ENCODE measurements at places on chromosomes 6 and 20. TPM values are rescaled to one million over a fixed set of nuclear protein-coding genes. Genes with fewer than 3 reads are reported as not detected.

GRCh38 chr6:31969712-31970603, 2.0 kb downstream of the DXO start:
- peaks cover 8% of the 10 kb centered on the region for H3K4me1 ChIP-seq
- peaks cover 31% of the 10 kb centered on the region for H3K36me3 ChIP-seq
- H3K27ac ChIP-seq = no peak overlapping the region
- no peak overlapping the region for H3K4me3 ChIP-seq

DNA sequence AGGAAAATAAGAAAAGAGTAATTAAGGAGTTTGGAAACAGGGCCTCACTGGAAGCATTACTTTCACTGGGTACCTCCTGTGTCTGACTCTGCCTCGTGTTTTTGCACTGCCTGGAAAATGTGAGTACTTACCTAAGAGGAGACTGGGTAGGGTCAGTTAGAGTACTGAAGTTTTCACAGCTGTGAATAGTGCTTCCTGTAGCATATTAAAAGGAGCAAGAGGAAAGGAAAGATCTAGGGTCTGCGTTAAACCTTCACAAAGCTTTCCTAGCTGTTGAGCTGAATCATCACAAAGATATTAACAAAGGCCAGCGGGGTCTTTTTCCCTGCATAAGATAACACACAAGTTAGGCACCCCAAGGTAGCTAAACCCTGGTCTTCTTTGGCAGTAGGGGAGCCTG, 82.3 kb downstream of the MLIP start:
- no peak overlapping the region for H3K27ac ChIP-seq
- H3K4me3 ChIP-seq = no peak overlapping the region
- no peak for DNase-seq

Gene CFAP61
- total RNA-seq = not detected

Gene ZFP57
- total RNA-seq = 0.59 TPM

DNA sequence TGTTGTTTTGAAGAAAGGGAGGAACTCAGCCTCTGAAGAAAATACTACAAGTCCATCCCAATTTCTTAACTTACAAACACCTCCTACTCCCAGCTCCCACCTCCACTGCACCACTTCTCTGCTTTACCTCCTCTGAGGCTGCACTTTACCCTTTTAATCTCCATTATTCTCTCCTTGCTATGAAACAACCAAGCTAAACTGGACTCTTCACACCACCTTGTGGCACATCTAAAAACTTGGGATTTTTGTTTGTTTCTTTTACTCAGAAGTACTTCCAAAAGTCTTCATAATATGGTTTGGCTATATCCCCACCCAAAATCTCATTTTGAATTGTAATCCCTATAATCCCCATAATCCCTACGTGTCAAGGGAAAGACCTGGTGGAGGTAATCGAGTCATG, 142.2 kb downstream of the MOXD1 start:
- DNase-seq = peak; percentile 54
- H3K4me1 ChIP-seq = peaks cover 4% of the 10 kb centered on the region
- no peaks in the 10 kb centered on the region for H3K36me3 ChIP-seq
- H3K27ac ChIP-seq = no peak overlapping the region

DNA sequence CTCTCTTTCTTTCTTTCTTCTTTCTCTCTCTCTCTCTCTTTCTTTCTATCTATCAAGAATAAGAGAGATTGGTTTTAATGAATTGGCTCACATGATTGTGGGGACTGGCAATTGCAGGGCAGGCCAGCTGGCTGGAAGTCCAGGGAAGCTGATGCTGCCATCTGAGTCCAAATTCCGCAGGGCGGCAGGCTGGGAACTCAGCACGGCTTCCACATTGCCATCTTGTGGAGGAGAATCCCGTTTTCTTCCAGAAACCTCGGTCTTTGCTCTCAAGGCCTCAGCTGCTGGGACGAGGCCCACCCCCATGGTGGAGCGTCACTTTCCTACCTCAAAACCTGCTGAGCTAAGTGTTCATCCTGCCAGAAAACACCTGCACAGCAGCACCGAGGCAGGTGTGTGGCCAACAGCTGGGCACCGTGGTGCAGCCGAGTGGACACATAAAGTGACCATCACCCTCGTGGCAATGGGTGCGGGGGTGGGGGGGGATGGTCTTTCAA, 58.8 kb upstream of the SLCO4A1 start:
- H3K27ac ChIP-seq = no peak overlapping the region
- no peak overlapping the region for H3K4me3 ChIP-seq
- H3K36me3 ChIP-seq = no peaks in the 10 kb centered on the region
- no peak for DNase-seq
- no peaks in the 10 kb centered on the region for H3K4me1 ChIP-seq

Gene EEF1A2
- total RNA-seq = 12.1 TPM

- DNase-seq = no peak
- H3K36me3 ChIP-seq = no peaks in the 10 kb centered on the region
- H3K27ac ChIP-seq = no peak overlapping the region
- no peaks in the 10 kb centered on the region for H3K4me1 ChIP-seq
- no peak overlapping the region for H3K4me3 ChIP-seq
Observed at GRCh38 chr20:18688676-18689075, 100.8 kb downstream of the DTD1 start.

- H3K27me3 ChIP-seq = no peaks in the 10 kb centered on the region
- no peak overlapping the region for H3K4me3 ChIP-seq
- no peak overlapping the region for H3K27ac ChIP-seq
- DNase-seq = no peak
- H3K36me3 ChIP-seq = no peaks in the 10 kb centered on the region
Observed at GRCh38 chr20:40632346-40632976, 56.6 kb downstream of the MAFB start.

Gene ABT1
- total RNA-seq = 21.8 TPM

Gene GSTA3
- total RNA-seq = not detected

GRCh38 chr20:56323656-56324055, 35.1 kb upstream of the FAM210B start:
- H3K27me3 ChIP-seq = no peaks in the 10 kb centered on the region
- H3K4me1 ChIP-seq = no peaks in the 10 kb centered on the region
- DNase-seq = no peak
- H3K27ac ChIP-seq = no peak overlapping the region
- no peak overlapping the region for H3K4me3 ChIP-seq

- no peak overlapping the region for H3K4me3 ChIP-seq
- no peaks in the 10 kb centered on the region for H3K27me3 ChIP-seq
- DNase-seq = peak; percentile 56
Observed at GRCh38 chr20:51199920-51200319, 177.0 kb upstream of the KCNG1 start.

- H3K4me1 ChIP-seq = no peaks in the 10 kb centered on the region
- H3K36me3 ChIP-seq = peaks cover 13% of the 10 kb centered on the region
- H3K27me3 ChIP-seq = no peaks in the 10 kb centered on the region
- H3K27ac ChIP-seq = no peak overlapping the region
- no peak overlapping the region for H3K4me3 ChIP-seq
Observed at GRCh38 chr20:57361517-57361916, 10.5 kb downstream of the RAE1 start.

Gene NT5DC1
- total RNA-seq = 83.0 TPM

GRCh38 chr20:38674092-38674764, 50.1 kb upstream of the SLC32A1 start:
- peaks cover 55% of the 10 kb centered on the region for H3K27me3 ChIP-seq
- no peak overlapping the region for H3K27ac ChIP-seq
- peak overlapping the region; percentile 86 for H3K4me3 ChIP-seq
- peak; percentile 97 for DNase-seq
- H3K36me3 ChIP-seq = no peaks in the 10 kb centered on the region

DNA sequence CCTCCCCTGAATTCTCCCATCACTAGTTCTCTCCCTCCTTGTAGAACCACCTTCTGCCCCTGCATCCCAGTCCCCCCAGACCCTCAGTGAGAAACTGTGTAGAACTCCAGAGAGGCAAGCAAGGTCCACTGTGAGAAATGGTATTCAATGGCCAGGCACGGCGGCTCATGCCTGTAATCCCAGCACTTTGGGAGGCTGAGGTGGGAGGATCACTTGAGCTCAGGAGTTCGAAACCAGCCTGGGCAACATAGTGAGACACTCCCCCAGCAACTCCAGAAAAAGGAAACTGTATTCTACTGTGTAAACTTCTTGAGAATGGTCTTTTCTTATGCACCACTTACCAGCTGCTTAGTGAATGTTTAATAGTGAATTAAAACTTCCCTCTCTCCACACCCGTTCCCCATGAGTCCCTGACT, 8.2 kb upstream of the CD83 start:
- no peak for DNase-seq
- H3K27ac ChIP-seq = no peak overlapping the region
- H3K36me3 ChIP-seq = no peaks in the 10 kb centered on the region
- no peaks in the 10 kb centered on the region for H3K27me3 ChIP-seq
- no peak overlapping the region for H3K4me3 ChIP-seq

GRCh38 chr20:9128568-9128967, 59.7 kb downstream of the PLCB4 start:
- no peak overlapping the region for H3K4me3 ChIP-seq
- no peaks in the 10 kb centered on the region for H3K36me3 ChIP-seq
- peaks cover 3% of the 10 kb centered on the region for H3K4me1 ChIP-seq
- DNase-seq = no peak

Gene KIF25
- total RNA-seq = 1.3 TPM

Gene SPATA25
- 1.4 TPM for total RNA-seq

- no peak for DNase-seq
- peaks cover 4% of the 10 kb centered on the region for H3K27me3 ChIP-seq
- H3K4me3 ChIP-seq = no peak overlapping the region
- peaks cover 3% of the 10 kb centered on the region for H3K4me1 ChIP-seq
Observed at GRCh38 chr6:150373260-150373701, 4.5 kb downstream of the IYD start.

Gene TRAPPC3L
- not detected for total RNA-seq

- no peak for DNase-seq
- no peaks in the 10 kb centered on the region for H3K27me3 ChIP-seq
- H3K27ac ChIP-seq = no peak overlapping the region
- H3K4me1 ChIP-seq = no peaks in the 10 kb centered on the region
Observed at GRCh38 chr20:54532573-54532972, 57.2 kb downstream of the DOK5 start.

DNA sequence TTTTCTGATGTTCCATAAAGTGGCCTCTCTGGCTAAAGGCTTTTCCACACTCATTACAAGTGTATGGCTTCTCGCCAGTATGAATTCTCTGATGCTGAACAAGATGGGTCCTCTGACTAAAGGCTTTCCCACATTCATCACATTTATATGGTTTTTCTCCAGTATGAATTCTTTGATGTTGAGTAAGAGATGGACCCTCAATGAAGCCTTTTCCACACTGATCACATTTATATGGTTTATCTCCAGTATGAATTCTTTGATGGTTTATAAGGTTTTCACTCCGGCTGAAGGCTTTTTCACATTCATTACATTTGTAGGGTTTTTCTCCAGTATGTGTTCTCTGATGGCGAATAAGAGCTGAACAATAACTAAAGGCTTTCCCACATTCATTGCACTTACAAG, 20.4 kb downstream of the ZNF184 start:
- no peak overlapping the region for H3K27ac ChIP-seq
- H3K36me3 ChIP-seq = peaks cover 80% of the 10 kb centered on the region
- no peak for DNase-seq
- peak overlapping the region; percentile 61 for H3K4me3 ChIP-seq
- H3K27me3 ChIP-seq = no peaks in the 10 kb centered on the region

- DNase-seq = no peak
- H3K4me1 ChIP-seq = peaks cover 9% of the 10 kb centered on the region
- no peaks in the 10 kb centered on the region for H3K27me3 ChIP-seq
- H3K4me3 ChIP-seq = no peak overlapping the region
- no peaks in the 10 kb centered on the region for H3K36me3 ChIP-seq
Observed at GRCh38 chr6:56906752-56907151, 48.2 kb upstream of the BEND6 start.

DNA sequence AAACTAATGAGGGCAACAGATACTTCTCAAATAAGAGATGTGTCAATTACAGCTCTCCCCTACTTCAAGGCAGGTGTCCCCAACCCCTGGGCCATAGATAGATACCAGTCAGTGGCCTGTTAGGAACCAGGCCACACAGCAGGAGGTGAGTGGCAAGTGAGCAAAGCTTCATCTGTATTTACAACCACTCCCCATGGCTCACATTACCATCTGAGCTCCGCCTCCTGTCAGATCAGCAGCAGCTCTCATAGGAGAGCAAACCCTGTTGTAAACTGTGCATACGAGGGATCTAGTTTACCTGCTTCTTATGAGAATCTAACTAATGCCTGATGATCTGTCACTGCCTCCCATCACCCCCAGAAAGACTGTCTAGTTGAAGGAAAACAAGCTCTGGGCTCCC, 422.1 kb downstream of the GJA1 start:
- H3K4me1 ChIP-seq = no peaks in the 10 kb centered on the region
- no peaks in the 10 kb centered on the region for H3K36me3 ChIP-seq
- H3K27me3 ChIP-seq = no peaks in the 10 kb centered on the region
- H3K27ac ChIP-seq = no peak overlapping the region
- no peak overlapping the region for H3K4me3 ChIP-seq

DNA sequence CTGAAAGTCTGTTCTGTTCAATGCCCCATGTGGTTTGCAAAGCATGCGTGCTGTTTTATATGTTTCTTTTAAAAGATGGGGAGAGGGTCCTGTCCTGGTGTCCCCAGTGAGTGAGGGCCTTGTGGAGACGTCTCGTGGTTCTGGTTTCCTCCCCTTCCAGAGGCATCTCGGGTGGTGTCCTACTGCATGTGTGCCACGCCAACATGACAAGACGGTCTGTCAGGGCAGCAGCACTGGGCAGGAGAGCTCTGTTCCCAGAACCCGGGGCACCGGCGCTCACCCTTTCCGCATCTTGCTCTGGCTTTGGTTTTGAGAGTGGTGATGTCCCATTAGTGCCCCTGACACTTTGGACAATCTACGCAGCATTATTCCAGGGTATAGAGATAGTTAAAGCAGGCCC, 275.6 kb downstream of the CDH4 start:
- no peaks in the 10 kb centered on the region for H3K36me3 ChIP-seq
- DNase-seq = no peak
- no peaks in the 10 kb centered on the region for H3K4me1 ChIP-seq
- H3K27me3 ChIP-seq = no peaks in the 10 kb centered on the region

GRCh38 chr6:170282512-170283158, 8.2 kb downstream of the DLL1 start:
- peaks cover 30% of the 10 kb centered on the region for H3K27me3 ChIP-seq
- no peak overlapping the region for H3K4me3 ChIP-seq
- DNase-seq = no peak
- H3K27ac ChIP-seq = no peak overlapping the region

Gene MYO6
- 94.1 TPM for total RNA-seq

GRCh38 chr6:40599555-40599954, 12.4 kb upstream of the LRFN2 start:
- H3K27ac ChIP-seq = no peak overlapping the region
- H3K27me3 ChIP-seq = peaks cover 90% of the 10 kb centered on the region
- H3K4me3 ChIP-seq = no peak overlapping the region

DNA sequence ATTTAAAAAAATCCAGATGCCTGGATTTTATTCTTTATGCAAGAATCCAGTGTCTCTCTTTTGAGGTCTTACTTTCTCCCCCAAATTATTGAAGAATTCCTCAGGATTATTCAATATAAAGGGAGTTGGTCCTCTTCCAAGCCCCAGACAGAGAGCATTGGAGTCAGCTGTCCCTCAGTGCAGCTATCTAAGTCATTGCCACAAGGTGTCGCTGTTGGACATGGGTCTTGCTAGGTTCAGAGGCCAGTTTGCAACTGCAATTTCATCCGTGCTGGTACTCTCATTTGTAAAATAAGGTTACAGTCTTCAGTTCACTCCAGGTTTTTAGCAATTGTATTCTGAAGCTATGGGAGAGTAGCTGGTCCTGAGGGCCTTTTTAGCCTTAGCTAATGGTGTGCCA, 27.8 kb downstream of the CCN2 start:
- no peaks in the 10 kb centered on the region for H3K4me1 ChIP-seq
- peak; percentile 93 for DNase-seq
- H3K27ac ChIP-seq = no peak overlapping the region
- no peaks in the 10 kb centered on the region for H3K27me3 ChIP-seq
- no peak overlapping the region for H3K4me3 ChIP-seq

GRCh38 chr6:74343804-74344203, 647.8 kb downstream of the CD109 start:
- DNase-seq = no peak
- H3K27ac ChIP-seq = no peak overlapping the region
- no peak overlapping the region for H3K4me3 ChIP-seq
- no peaks in the 10 kb centered on the region for H3K36me3 ChIP-seq
- peaks cover 22% of the 10 kb centered on the region for H3K27me3 ChIP-seq
- no peaks in the 10 kb centered on the region for H3K4me1 ChIP-seq
